ENCODE measurements at places on chromosomes 11 and 22. TPM values are rescaled to one million over a fixed set of nuclear protein-coding genes. Genes with fewer than 3 reads are reported as not detected.

- no peak for DNase-seq
Observed at GRCh38 chr11:66036334-66036710, 10.0 kb upstream of the CATSPER1 start.

Gene IGLL5
- total RNA-seq: 15.6 TPM

- DNase-seq: peak; percentile 42
Observed at GRCh38 chr11:111308140-111308539, 9.8 kb downstream of the POU2AF3 start.

DNA sequence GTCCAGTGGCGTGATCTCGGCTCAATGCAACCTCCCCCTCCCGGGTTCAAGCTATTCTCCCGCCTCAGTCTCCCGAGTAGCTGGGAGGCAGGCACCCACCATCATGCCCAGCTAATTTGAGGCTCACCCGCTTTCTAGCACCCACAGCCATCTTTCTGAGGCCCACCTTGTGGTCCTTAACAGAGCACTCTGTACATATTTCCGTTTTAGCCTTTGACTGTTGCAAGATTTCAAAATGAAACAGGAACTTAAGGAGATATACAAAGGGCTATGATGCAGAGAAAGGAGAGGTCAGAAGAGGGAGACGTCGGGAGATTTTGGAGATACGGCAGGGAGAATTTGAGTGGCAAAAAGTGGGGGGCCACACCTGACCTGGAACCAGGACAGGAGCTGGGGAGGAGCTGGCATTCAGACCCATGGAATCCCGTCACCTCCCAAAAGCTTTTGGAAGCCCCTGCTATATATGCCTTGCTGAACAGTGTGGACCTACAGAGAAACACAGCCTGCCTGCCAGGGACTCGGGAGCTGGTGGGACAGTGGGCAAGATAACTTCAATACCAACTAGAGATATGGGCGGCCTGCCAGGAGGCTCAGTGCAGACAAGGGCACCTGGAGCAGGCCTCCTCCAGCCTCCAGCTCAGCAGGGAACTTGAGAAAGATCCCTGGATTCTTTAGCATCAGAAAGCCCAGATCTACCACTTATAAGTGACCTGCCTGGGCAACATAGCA, 8.0 kb upstream of the CLCF1 start:
- no peak for DNase-seq

DNA sequence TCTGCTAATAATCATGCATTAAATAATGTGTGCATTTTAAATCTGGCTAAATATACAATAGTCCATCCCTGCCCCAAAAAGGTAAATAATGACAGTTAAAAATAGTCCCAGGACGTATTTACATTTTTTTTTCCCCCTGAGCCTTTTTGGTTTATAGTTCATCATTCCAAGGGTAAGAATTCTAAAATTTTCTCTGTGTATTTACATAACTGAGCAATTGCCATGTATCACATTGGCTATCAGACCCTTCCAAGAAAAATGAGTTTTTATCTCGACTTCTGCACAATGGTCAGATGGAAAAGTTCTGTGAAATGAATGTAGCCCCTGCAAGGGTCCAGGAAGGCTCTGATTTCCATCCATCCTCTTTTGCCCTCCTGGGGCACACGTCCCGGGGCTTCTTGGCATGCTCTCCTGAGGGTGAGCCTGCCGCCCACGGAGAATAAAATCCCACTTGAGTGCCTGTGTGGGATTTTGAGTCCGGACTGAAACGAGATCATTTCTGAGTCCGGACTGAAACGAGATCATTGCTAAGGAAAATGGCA, 94.1 kb upstream of the ANO1 start:
- no peak for DNase-seq

DNA sequence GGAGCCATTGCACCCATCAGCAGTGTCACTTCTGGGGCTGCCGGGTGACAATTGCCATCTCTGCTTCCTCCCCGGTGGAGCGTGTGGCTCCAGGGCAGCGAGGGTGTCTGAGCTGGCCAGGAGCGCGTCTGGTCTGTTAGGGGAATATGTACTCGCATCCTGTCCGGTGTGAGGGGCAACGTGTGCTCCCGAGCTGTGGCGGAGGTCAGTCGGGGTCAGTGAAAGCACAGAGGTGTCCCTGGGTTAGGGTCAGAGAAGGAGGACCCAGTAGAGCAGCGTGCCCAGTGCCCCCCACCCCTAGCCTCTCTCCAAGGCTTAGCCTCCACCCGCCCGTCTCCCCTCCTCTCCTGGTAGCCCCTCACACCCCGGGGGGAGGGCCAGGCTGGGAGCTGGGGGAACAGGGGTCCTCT, 1.5 kb downstream of the CLCF1 start:
- no peak for DNase-seq

Measured in upper lobe of left lung (tissue), 6 donors.